SK-N-SH (cell line): ENCODE measurements at places on chromosomes 6 and 20.

DNA sequence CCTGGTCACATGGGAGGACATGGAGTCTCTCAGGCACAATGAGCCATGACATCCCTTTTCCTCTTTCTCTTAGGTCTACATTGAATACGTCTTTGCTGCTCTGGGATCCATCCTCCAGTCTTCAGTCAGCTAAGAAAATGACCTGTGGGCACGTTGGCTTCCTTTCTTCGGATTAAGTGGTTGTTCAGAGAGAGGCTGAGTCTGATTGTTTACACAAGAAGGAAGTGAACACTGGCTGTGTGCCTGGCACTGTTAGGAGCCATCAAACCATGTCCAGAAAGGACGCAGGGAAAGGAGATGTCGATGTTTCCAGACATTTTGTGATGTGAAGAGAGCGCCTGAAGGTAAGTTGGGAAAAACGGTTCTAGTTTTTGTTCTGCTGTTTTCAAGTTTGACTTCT lies 309.9 kb upstream of the CDYL start:
- no peak for DNase-seq

- no peak for DNase-seq
These were observed 156.8 kb upstream of the PLCB4 start for GRCh38 chr20:8912096-8912495.

GRCh38 chr6:138025528-138025978 lies 81.7 kb downstream of the PERP start:
- no peak for DNase-seq

DNA sequence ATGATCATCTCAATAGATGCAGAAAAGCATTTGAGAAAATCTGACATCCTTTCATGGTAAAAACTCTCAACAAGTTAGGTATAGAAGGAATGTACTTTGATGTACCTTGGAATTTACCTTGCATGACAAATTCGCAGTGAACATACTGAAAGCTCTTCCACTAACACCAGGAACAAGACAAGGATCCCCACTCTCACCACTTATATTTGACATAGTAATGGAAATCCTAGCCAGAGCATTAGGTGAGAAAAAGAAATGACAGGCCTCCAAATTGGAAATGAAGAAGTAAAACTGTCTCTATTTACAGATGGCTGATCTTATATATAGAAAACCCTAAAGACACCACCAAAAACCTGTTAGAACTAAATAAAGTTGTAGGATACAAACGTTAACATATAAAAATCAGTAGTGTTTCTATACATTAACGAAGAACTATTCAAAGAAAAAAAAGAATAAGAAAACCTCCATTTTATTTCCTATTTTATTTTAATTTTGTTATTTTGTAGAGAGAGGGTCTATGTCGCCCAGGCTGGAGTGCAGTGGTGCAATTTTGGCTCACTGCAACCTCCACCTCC lies 26.9 kb downstream of the PCNA start:
- DNase-seq: no peak

DNA sequence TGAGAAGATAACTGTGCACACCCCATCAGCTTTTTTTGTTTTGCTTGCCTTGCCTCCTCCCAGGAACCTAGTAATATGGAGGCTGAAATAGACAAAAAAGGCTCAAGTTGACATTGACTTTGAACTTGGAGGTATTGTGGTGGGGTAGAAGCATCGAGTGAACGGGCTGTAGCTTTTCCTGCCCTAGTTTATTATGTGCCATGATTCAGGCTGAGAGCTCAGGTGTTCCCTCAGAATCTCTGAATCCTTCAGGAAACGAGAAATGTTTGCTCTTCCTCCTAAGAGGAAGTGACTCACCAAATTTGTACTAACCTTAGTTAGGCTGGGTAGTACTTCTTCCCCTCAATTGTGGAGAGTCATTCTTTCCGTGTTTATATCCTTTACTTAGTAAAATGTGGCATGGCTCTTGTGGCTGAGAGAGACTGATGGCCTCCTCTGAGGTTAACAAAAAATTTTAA lies 98.8 kb downstream of the SASH1 start:
- DNase-seq: no peak

DNA sequence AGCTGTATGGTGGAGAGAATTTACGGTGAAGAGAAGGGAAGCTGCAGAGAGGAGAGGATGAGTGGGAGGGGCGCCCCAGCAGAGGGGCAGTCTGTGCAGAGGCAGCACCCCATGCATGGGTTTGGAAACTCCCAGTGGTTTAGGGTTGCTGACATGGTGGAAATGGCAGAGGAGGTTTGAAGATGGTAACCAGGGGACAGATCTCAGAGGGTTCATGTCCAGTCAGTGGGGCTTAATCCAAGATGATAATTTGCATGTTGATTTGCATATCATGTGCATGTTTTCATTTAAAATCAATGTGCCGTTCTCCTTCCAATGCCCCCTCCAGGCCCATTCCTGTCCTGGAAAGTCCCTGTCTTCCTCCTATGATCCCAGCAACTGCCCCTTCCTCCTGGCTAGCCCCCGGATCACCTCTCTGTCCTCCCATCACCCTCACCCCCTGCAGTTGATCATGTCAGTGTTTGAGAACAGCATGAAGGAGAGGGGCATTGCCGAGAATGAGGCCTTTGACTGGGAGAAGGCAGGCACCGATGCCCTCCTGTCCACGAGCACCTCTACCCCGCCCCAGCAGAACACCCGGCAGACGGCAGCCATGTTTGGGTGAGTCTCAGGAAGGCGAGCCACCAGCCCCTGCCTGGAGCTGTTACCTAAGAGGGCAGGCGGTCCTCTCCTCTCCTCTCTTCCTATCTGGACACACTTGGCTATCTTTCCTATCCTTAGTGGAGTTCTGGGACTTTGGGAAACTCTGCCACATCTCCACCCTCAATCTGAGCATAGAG lies 14.3 kb downstream of the TTBK1 start:
- DNase-seq: no peak

- no peak for DNase-seq
These were observed 94.7 kb upstream of the NFATC2 start for GRCh38 chr20:51637241-51637640.

- no peak for DNase-seq
These were observed 117.4 kb downstream of the TBC1D32 start for GRCh38 chr6:121216928-121217327.
